ENCODE measurements at places on chromosomes 4 and X.
A peak's percentile ranks its signal among the peaks of the same experiment; 100 is the strongest.

- no peak for DNase-seq
These were observed 409.0 kb downstream of the TECRL start for GRCh38 chr4:64000241-64000640.

DNA sequence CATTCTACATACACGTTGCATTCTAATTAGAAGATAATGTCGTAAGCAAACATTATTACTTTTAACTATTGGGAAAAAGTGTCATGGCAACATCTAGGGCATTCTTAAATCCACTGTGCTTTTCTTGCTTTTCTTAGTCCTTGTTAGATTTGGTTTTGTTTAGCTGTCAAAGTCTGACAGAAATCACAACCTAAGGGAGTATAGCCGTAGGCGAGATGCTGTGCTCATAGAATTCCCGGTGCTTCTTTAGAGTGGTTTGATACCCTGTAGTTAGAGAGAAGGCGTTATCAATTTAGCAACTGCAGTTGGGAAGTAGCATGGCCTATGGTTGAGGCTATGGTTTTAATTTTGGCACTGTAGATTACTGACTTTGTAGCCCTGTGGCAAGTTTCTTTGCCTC is 45.7 kb downstream of the WWC2 start:
- DNase-seq = no peak

GRCh38 chr4:68368691-68369131 is 18.8 kb upstream of the YTHDC1 start:
- DNase-seq = no peak

GRCh38 chr4:8188743-8189550 is 10.1 kb upstream of the SH3TC1 start:
- DNase-seq = peak; percentile 86

- no peak for DNase-seq
These were observed 2.0 kb upstream of the HELT start for GRCh38 chr4:185016101-185016940.

DNA sequence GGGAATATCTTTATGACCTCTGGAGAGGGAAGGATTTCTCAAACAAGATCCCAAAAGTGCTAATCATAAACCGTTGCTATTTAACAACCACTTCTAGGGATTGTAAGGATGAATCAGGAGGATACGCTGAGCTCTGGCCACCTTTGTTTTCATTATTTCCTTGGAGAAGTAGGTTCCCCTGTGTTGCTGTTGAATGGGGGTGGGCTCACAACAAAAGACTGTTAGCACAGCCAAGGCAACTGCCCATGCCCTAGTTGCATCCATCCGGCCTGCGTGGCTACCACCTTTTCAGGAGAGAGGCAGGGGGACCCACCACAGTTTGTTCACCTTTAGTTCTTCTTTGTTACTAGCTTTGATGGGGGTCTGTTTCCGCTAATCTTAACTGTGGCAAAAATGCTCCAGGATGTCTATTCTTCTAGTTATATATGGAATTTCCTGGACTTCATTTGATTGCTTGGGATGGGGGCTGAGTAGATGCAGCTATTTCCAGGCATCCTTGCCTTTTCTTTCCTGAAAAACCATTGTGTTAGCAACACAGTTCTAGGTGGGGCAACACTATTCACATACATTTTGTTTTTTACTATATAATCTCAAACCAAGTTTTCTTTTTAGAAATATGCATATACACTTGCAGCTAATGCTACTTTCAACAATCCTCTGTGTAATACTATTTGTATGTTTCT is 95.4 kb downstream of the KDR start:
- no peak for DNase-seq

- DNase-seq = no peak
These were observed 178.2 kb downstream of the RTL9 start for GRCh38 chrX:110536816-110537215.

GRCh38 chr4:129240816-129241215 is 144.9 kb downstream of the C4orf33 start:
- no peak for DNase-seq

Measured in COR-L47 (cell line).